Cortex of kidney (tissue), 1 donor: ENCODE measurements at places on chromosomes 5 and 9.

- DNase-seq = no peak
Observed at GRCh38 chr9:118928722-118929121, 440.5 kb downstream of the BRINP1 start.

GRCh38 chr5:152683205-152683604 is 278.1 kb upstream of the NMUR2 start:
- DNase-seq = no peak

- DNase-seq = no peak
Observed at GRCh38 chr5:133783481-133783880, 171.1 kb upstream of the FSTL4 start.

- DNase-seq = no peak
Observed at GRCh38 chr5:149651686-149652085, 70.4 kb downstream of the ARHGEF37 start.
